Tibial artery (tissue), 4 donors: ENCODE measurements at places on chromosomes 12 and 14.

DNA sequence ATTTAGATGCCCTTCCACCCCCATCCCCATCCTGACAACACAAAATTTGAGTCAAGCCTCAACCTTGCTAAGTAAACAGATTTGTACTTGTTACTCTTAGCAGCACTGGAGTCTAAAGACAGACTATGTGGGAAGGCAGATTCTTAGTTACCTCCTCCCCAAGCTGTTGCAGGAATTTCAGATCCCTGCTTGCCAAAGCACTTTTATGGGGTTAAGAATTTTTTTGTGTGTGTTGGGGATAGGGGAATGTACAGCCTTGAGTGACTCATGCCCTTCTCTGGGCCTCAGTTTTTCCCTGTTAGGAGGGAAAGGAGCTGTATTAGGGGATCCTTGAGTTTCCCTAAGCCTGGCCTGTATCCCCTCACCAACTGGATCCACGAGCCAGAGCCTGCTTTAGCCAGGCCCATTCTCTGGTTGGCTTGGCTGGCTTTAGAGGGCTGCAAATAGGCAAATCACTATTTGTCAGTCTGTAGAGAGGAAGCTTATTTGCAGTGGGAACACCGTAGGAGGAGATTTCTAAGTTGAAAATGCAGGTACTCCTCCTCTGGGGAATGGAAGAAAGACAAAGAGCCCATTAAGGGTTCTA, 27.7 kb upstream of the RNU6-8 start:
- no peak for DNase-seq

DNA sequence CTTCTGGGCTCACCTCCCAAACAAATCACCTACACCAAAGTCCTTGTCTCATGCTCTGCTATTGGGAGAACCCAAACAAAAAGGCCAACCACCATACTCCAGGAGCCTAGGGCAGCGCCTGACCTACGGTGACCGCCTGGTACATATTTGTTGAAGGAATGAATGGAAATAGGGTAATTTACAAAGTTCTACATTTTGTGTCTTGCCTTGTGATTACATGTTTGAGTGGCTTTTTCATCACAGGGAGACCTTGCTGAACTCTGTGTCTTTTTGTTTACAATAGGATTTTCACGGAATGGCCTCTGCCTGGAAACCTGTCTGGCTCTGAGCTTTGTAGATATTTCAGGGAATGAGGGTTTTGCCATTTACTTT, 11.3 kb upstream of the PRIMA1 start:
- DNase-seq, result no peak

DNA sequence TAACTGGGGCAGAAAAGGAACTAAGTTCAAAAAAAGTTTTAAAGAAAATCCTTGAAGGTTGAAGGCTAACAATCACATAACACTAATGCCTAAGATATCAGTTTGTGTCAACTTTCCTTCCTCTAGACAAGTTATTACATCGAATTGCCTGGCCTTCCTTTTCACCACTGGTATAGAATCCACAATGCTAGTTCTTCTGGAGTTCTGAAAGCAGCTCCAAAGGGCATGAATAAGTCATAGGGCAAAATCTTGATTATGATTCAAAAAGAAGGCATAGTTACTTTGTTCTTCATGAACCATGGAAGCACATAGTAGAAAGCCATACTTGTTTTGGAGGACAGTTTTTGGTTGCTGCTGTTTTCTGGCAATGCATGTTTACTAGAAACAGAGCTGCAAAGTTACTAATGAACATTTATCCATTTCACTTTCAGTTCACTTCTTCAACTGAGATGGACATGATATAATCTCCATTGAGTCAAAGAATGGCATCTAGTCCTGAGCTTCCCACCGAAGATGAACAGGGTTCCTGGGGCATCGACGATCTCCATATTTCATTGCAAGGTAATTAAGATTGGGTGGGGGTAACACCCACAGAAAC, 56.0 kb downstream of the SYNE2 start:
- no peak for DNase-seq

GRCh38 chr12:58186914-58187313, 245.5 kb downstream of the ATP23 start:
- no peak for DNase-seq

GRCh38 chr14:87935886-87936285, 57.1 kb downstream of the GALC start:
- no peak for DNase-seq
